Activated CD4-positive, CD25-positive, alpha-beta regulatory T cell treated with anti-CD3 and anti-CD28 coated beads, Interleukin-2, amount 50 U/mL, for 16 hours (primary cell): ENCODE measurements at places on chromosomes 5 and 9.
A peak's percentile ranks its signal among the peaks of the same experiment; 100 is the strongest.

DNA sequence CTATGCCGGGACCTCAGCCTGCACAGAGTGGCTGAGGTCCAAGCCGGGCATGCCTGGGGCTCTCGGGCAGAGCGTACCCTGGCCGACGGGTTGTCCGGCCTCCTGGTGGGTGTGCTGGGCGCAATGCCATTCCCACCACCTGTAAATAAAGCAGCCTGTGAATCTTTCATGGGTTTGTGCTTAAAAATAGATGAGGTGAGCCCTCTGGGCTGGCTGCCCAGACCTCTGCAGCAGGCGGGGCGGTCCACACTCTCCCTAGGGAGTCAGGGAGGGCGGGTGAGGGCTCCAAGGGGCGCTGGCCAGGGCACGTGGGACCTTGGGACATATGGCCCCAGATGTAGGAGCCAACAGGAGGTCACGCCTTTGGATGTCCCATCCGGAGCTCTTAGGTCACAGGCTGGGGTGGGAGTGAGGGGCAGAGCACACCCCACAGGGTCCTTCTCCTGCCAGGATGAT is 3.6 kb upstream of the AGPAT2 start:
- DNase-seq, result no peak

GRCh38 chr5:120053841-120054240 is 410.3 kb upstream of the PRR16 start:
- DNase-seq, result no peak

GRCh38 chr5:135218486-135218755 is 180.6 kb downstream of the MACROH2A1 start:
- DNase-seq, result no peak

DNA sequence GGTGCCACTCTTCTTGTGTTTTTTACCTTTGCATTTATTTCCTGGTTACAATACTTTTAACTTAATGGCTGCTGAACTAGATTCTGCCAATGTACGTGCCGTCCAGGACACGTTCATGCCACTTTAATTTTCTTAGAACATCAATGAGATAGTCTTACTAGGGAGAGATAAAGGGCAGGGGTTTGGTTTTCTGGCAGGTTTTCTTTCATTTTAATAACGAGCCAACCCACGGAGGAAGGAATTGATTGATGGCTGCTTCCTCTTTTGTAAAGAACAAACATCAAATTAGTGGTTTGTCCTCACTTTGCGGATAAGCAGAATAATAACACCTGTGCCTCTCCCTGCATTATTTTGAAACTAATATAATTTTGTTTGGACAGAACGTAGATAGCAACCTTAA is 135.7 kb downstream of the DOCK8 start:
- DNase-seq, result no peak

- no peak for DNase-seq
These were observed 8.7 kb downstream of the SETD9 start for GRCh38 chr5:56918054-56918453.

DNA sequence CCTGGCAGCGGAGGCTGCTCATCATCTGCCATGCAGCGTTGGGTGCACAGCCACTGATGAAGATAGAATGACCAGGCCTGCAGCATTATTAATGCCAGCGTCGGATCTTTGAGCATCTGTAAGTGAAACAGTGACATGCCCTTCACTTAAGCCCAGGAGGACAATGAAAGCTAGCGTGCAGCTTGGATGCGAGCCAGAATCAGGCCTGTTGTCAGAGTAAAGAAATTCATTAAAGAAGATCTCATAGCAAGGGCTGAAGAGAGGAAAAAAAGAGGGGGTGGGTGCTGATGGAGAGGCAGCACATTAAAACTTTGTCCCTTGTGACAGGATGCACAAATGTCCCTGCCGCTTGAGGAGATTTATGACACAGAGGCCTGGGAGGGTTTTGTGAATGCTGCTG is 186.1 kb upstream of the MAST4 start:
- DNase-seq, result no peak

- no peak for DNase-seq
These were observed 463.1 kb downstream of the NR2F1-AS1 start for GRCh38 chr5:93117751-93118531.

- no peak for DNase-seq
These were observed 67.2 kb upstream of the FSTL4 start for GRCh38 chr5:133679534-133679933.

GRCh38 chr9:111622626-111623025 is 8.5 kb upstream of the DNAJC25 start:
- no peak for DNase-seq

DNA sequence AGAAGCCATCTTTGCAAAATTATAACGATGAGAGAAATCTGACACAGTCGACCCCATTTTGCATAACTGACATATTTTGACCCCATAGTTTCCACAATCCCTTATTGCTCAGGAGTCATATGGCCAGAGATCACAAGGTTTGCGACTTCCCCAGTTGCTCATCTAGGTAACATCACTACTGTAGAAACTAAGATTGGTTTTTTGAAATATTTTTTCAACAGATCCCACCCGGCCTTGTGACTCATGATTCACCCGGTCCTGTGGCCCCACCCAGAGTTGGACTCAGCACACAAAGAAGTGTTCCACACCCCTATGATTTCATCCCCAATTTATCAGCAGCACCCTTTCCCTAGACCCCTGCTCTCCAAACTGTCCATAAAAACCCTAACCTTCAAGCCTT is 50.2 kb downstream of the TIMD4 start:
- no peak for DNase-seq

GRCh38 chr9:70043689-70044489 is at the start of gene MAMDC2:
TSS of gene MAMDC2 (plus strand) at chr9:70043848. CDS start at chr9:70044198, 350 bp downstream.
- DNase-seq, result no peak

GRCh38 chr9:71816916-71817451 is 48.7 kb upstream of the CEMIP2 start:
- DNase-seq, result no peak

DNA sequence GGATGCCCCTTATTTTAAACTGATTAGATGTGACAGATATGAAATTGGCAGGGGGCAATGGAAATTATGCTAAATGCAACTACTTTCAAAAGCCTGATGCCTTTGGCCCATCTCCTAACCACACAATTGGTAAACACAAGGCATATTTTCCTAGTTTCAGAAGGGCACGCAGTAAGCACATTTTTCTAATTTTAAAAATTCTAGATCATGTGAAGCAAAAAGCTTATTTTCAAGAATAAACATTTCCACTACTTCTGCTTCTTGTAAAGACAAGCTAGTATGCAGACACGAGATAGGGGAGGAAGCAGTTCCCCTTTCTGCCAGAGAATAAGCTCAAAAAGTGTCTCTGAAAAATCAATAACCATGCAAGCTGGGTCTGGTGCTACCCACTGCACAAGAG is 67.7 kb downstream of the ABCA1 start:
- DNase-seq, result no peak

GRCh38 chr9:99824378-99825171 is 2.9 kb downstream of the NR4A3 start:
- peak; percentile 29 for DNase-seq

GRCh38 chr5:17157916-17158529 is 59.4 kb upstream of the BASP1 start:
- DNase-seq, result no peak

DNA sequence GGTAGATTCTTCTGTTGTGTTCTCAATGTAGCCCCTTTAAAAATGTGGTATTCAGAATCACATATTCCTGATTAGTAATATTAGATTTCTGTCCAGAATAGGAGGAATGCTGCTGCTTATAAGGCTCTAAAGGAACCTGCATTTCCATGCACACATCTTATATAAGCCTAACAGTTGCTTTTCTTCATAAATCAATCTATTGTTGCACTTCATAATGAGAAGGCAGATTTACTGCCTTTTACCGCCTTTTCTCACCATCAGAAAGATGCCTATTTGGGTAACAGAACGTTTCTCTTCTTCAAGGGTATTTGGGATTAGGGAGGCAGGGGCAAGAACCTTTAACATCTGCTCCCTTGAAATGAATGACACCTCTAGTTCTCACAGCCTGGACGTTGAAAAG is 243.4 kb downstream of the MLLT3 start:
- DNase-seq, result no peak

DNA sequence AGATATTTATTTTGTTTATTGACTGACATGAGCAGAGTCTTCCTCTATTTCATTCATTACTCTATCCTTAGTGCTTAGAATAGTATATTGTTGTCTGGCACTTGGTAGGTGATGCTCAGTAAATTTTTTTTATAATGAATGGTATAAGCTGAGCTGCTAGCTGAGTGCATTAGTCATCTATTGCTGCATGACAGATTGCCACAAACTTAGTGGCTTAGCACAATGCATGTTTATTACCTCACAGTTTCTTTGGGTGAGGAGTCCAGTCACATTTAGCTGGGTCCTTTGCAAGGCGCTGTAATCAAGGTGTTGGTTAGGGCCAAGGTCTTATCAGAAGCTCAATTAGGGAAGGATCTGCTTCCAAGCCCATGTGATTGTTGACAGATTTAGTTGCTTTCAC is 23.1 kb downstream of the SMAD5 start:
- no peak for DNase-seq

DNA sequence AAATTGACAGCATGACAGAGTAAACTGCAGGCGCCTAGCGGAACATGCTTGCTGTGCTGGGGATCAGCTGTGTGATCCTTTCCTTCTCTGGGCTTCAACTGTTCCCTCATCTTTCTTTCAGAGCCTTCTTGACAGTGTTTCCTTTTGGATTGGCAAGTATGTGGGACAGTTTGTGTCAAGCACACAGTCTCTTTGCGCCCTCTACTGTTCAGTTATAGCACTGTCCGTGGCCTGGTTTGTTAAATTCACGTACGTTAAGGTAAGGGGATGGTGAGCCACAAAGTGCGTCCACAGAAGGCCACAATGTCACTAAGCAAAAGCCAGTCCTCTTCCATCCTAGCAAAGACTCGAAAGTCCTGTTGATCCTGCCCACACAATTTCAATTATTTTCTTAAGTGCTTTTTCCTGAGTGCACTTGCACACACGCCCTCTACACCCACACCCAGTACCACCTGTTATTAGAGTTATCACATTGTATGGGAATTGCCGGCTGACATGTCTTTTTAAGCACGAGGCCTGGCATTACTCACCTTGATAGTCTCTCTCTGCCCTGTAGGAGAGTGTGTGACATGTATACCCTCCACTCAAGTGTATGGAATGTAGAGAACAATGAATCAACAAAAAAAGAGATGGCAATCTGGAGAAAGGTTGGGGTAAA is 22.5 kb upstream of the PTPN3 start:
- no peak for DNase-seq

DNA sequence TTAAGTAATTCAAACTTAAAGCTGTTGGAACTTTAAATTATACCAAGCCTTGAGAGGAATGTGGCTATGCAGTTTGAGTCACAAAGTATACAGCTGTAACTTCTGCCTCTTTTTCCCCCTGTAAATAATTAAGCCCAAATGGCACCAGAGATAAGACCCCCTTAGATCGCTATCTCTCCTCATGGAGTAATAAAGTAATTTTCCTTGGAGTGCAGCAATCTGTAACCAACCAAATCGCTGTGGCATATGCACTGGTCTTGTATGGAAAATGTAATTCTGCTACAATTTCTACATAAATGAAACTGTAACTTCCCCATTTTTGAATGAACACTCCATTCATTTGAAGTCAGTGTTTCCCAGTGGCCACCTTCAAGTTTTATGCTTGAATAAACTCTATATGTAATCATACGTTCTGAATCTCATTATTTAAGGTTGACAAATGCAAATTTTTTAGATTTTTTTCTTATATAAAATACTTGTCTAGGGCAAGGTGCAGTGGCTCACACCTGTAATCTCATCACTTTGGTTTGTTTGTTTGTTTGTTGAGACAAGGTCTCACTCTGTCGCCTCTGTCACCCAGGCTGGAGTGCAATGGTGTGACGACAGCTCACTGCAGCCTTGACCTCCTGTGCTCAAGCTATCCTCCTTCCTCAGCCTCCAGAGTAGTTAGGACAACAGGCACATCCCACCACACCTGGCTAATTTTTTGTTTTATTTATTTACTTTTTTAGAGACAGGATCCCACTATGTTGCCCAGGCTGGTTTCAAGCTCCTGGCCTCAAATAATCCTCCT is 12.3 kb downstream of the SUSD1 start:
- no peak for DNase-seq

GRCh38 chr5:95973793-95974325 is 12.2 kb upstream of the ELL2 start:
- DNase-seq, result no peak

DNA sequence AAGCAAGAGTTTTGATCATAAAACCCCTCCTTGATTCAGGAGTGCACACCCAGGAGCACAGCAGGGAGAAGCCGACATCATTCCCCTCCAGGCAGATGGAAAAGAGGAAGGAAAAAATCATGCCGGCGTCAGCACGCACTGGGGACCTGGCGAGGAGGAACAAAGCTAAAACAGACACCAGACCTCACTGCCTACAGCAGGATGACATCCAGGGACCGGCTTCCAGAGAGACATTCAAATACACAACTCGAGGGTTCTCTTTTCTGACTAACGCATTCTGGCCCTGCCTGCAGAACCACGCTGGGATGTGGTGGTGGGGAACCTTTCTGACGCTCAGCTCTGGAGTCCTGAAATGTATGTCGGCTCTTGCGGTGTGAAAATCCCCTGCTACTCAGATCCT is 2.7 kb downstream of the UBAC1 start:
- no peak for DNase-seq

DNA sequence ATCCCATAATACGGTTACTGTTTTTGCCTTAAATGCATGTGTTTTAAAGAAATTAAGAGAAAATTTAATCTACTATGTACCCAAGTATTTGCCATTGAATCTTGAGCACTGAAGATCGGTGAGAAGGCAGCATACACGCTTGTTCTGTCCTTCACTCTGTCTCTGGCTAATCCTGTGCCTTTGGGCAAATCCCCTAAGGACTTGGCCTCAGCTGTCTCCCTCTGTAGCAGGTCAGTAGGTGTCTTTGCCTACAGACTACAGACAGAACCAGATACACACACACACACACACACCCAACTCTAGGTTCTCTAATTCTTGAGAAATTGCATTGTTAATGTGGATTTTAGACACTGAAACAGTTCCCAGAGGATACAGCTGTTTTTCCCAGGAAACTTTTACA is 117.4 kb downstream of the WDR41 start:
- no peak for DNase-seq

GRCh38 chr9:89670114-89670513 is 65.3 kb downstream of the GADD45G start:
- DNase-seq, result no peak

GRCh38 chr9:105188746-105189145 is 55.7 kb upstream of the SLC44A1 start:
- no peak for DNase-seq

DNA sequence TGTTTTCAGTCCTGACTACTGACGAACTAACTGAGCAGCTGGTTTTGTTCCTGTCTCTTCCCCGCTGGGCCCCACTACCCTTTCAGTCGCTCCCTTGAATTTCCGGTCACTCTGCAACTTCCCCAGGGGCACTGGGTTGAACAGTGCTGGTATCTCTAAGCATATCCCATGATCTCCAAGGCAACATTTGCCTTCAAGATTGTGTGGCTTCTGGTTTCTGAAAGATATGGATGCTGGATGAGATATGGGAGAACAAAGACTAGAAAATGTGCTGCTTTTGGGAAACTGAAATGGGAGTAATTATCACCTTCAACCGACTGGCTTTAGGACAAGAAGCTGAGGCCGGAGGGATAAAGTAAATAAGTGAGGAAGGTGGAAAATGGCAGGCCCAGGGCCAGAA is 258.2 kb upstream of the PIK3R1 start:
- DNase-seq, result no peak
